ENCODE measurements at places on chromosomes 4 and X. TPM values are rescaled to one million over a fixed set of nuclear protein-coding genes. Genes with fewer than 3 reads are reported as not detected.

GRCh38 chr4:10108391-10108790 lies 8.2 kb downstream of the WDR1 start:
- no peak for DNase-seq

DNA sequence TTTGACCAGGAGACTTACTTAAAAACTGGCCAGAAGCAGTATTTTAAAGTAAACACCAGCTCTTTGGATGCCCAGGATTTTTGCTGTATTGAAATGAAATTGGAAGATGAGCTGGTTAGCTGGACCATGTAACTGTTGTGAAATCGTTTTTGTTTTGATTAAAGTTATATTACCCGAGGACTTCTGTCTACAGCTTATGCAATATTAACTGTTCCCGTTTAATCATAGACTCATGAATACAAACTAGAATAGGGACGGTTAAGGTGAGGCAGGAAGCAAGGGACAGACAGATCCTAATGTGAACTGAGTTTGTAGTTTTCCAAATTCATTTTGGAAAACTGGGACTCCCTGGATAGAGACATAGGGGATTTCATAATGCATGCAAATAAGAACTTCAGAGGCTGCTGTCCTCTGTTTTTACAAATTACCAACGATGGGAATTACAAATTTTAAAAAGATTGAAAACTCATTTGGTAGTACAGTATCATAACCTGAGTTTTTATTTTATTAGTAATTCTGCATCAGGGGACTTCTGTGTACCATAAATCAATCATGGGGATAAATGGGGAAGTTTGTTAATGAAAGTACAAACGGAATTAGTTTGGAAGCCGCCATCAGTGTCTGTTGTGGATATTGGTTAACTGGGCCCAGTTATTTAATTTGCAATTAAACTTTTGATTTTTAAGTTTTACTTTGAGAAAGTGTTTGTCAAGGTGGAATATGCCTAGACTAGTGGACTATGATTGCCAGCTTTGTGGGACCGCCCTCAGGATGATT lies 304.4 kb downstream of the AFF2 start:
- DNase-seq = no peak

DNA sequence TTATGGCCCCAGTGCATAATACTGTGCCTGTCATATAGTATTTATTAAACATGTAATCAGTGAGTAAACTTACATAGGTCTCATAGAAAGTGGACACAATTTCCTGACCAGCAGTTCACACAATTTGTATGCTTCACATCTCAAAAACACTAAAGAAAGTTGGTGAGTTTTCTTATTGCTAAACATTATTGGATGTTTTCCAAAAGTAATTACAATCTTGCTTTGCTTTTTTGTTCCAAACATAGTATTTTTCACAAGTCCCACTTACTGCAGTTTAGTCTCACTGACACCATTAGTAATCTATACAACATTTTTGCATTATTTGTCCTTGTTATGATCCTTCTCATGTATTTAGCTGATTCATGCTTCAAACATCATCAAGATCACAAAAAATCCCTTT lies 132.5 kb downstream of the TBCK start:
- DNase-seq = no peak

GRCh38 chrX:133563705-133564104 lies 148.4 kb upstream of the GPC4 start:
- no peak for DNase-seq

GRCh38 chrX:133590703-133591505 lies 175.6 kb upstream of the GPC4 start:
- no peak for DNase-seq

GRCh38 chr4:153183146-153183545 lies 21.1 kb upstream of the TRIM2 start:
- DNase-seq = no peak

DNA sequence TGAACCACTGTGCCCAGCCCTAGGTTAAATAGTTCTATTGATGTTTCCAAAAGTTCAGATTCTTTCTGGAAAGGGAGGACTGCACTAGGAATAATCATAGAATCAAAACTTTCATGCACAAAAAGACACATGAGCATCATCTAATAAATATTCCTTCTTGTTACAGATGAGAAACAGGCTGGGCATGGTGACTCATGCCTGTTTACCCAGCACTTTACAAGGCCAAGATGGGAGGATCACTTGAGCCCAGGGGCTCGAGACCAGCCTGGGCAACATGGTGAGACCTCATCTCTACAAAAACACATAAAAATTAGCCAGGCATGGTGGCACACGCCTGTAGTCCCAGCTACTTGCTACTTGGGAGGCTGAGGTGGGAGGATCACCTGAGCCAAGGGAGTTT lies 27.7 kb downstream of the LARP7 start:
- DNase-seq = no peak

DNA sequence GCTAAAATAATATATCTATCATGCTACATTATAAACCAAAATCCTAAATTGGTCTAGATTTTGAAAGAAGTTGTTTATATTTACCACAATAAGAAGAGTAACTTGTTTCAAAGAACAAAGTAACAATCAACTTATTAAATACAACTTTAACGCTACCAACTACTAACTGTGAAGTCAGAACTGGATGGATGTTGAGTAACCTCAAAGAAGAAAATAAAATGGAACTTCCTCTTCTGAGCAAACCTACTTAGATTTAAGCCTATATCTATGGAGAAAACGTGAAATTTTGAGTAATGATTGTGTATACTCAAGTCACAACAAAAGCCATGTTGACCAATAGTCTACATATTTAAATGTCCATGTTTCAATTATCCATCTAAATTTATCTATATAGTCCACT lies 25.7 kb downstream of the SH3RF1 start:
- DNase-seq = no peak

- no peak for DNase-seq
Observed at GRCh38 chr4:153528705-153529485, 62.7 kb downstream of the TMEM131L start.

DNA sequence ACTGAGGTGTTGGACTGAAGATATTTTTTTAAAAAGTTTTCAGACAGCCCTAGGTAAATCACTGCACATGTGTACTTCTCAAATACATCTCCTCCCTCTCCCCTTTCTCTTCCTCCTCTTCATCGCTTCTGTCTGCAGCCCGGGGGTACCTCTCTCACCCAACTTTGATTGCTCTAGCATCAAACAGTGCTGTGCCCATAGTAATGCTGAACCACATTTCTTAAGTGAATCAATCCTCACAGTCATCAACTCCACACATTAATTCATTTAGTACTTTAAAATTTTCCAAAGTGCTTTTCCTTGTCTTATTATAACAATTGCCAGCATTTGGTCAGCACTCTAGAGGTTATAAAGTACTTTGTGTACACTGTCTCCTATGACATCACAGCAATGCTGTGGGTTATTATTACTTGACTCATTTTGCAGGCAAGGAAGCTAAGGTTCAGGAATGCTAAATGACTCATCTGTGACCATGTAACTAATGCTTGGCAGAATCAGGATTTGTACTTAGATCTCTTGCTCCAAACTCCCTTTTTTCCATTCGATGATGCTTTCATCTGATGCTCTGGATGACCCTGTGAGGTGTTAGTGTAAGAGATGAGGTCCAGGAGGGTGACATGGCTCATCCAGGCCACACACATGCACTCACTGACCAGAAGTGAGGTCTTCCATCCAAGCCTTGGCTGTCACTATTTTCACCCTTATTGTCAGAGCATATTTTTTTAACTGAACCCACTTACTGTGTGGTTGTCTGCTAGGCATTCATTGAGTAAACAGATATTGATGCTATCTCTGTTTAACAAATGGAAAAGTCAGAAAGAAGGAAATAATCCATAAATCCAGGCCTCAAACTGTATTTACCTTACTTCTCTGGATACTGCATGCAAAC lies 58.8 kb downstream of the RHOH start:
- DNase-seq = no peak

DNA sequence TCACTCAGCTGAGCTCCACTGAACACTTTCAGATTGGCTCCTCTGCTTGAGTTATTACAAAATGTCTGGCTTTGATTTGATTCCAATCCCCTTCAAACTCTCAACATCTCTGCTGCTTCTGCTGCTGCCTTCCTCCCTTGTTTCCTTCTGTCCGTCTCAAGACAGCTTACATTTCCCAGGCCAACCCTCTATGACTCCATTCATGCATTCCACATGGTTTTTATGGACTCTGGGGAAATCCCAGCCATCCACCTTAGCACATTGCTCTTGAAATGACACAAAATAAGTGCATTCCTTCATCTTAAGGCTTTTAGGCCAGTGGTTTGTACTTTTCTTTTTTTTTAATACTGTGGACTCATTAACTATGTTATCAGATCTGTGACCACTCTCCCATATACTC lies 68.5 kb upstream of the TMEM164 start:
- no peak for DNase-seq

- DNase-seq = no peak
Observed at GRCh38 chr4:151953312-151953711, 192.5 kb upstream of the GATB start.

DNA sequence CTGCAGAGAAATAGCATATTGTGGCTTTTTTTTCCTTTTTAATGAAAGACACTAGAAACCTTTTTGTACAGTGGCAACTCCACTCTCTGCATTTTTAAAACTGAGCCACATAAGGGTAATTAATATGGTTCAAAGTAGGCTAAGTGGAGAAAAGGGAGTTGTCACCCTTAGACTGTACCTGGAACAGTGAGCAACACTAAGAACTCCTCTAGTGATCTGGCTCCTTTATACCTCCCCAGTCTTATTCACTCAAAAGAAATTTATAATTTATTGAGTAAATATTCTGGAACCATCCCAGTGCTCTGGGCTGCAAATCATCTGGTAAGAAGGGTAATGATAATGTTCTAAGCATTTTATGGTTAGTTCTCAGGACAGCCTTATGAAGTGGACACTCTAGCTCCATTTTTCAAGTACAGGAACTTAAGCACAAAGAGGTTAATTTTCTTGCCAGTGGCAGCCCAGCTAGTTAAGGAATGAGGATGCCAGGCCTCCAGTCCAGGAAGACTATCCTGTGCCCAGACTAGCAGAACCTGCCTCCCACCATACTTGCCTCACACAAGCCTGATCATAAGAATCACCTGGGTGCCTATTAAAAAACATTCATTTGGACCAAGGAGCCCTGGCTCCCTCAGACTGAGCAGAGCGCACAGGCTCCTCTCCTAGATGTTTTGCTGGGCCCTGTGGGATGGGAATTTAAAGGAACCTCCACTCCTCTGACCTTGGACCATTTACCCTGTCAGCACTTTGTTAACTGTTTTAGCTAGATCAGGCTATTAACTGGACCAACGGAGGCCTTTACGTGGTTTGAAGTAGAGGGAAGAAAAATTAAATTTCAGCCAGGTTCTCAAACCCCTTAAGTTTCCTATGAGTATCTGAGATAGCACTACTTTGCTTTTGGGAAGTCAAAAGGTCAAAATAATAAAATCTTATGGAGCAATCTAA lies 102.6 kb downstream of the PDE5A start:
- DNase-seq = no peak

- no peak for DNase-seq
Observed at GRCh38 chr4:24212642-24213041, 322.8 kb upstream of the PPARGC1A start.

- DNase-seq = no peak
Observed at GRCh38 chrX:52166840-52167239, 17.8 kb upstream of the MAGED4 start.

GRCh38 chrX:37752936-37753335 lies 26.9 kb upstream of the CYBB start:
- DNase-seq = no peak

DNA sequence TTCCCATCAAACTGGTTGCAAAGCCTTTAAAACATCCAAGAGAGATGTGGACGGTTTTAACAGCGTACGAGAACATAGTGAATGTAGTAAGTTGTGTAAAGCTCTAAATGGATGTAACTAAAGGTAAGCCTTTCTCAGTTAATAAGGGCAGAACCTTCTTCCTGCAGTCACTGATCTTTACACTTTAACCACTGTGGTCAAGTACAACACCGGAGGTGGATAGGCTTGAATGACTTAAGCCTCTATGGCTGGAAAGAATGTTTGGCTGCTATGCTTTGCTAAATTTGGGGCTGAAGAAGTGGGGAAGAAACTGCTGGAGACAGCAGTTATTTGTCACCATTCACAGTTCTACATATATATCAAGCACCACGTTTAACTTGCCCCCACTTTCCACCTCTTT lies 285.1 kb upstream of the FMR1 start:
- no peak for DNase-seq

DNA sequence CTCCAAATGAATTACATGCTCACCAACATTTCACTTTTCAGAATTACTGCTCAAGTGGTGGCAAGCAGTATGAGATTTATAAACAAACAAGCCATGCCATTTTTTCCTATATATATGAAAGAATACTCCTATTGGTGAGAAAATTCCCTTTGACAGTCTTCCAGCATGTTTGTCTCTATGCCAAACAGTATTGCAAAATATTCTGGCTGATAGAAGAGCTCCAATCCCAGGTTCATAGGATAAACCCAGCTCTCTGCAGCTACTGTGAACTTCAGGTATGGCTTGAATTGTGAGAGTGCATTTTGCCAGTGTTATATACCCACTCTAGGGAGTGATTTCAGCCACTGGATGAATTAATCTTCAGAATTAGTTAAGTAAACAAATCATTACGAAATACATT lies 108.8 kb downstream of the MAGEC2 start:
- DNase-seq = no peak

- no peak for DNase-seq
Observed at GRCh38 chrX:100623001-100623400, 13.6 kb downstream of the TSPAN6 start.

- peak; percentile 41 for DNase-seq
Observed at GRCh38 chrX:129540722-129541184, 694 bp downstream of the OCRL start.

- DNase-seq = no peak
Observed at GRCh38 chr4:165927815-165928214, 54.8 kb downstream of the TLL1 start.

GRCh38 chr4:108544481-108544880 lies 75.9 kb upstream of the RPL34 start:
- DNase-seq = no peak

DNA sequence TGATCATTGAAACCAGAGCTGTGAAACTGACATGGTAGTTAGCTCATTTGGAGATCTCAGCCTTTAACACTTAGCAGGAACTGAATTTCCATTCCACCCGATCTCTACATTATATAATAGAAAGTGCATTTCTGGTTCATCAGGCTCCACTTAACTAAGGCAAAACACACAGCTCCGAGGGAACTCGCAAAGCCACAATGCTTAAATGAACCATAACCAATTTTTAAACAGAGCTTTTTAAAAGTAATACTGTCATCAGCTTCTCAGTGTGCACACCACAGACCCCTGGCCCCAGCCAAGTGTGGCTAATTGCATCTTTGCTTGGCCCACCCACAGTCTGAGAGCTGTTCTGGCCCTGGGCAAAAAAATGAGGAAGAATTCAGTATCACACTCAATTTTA lies 66.1 kb downstream of the DCHS2 start:
- no peak for DNase-seq

DNA sequence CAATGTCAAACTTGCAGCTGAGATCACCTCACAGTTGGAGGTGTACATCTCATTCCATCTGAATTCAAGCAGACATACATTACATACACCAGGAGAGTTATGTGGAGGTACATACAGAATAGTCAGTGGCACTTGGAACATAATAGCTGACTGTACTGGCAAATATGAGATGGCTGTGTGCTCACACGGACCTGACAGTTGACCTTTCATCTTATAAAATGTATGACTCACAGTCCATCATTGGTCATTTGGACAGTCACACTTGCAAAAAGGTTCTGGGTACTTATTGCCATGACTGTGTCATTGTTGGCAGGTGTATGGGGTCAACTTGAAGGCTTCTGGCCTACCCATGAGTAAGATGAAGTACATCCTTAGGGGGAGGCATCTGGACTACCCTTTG lies 88.6 kb upstream of the WDR1 start:
- no peak for DNase-seq

The SSX4B gene
- total RNA-seq = not detected

The ADH5 gene
- total RNA-seq = 79.5 TPM

The PDGFC gene
- total RNA-seq = 25.3 TPM

The CXorf51B gene
- total RNA-seq = not detected

The OTUD6A gene
- total RNA-seq = not detected

The RAB9B gene
- total RNA-seq = 23.8 TPM

Data from ovary (tissue), 10 donors.